ENCODE measurements at places on chromosomes 5 and 9.

- no peak for DNase-seq
Observed at GRCh38 chr5:174520420-174521396, 203.7 kb upstream of the MSX2 start.

- DNase-seq: no peak
Observed at GRCh38 chr9:126009047-126009446, 261.9 kb downstream of the PBX3 start.

DNA sequence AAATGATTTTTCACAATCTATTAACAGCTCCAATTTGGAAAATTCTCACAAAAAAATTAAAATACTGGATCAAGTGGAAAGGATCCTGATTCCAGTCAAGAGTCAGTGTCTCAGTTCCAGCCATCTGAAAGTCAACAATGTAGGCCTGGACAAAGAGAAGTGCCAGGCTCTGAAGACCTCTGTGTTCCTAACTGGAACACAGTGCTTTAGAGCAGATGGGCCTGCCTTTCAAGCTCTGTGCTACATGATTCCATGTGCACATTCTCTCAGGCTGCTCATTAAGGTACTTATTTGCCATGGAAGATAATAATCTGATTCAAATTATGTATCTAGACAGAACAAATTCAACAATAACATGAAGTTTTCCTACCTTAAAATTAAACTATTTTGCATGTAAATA lies 30.2 kb upstream of the ALDH1A1 start:
- no peak for DNase-seq

GRCh38 chr5:126686451-126687126 lies 85.8 kb downstream of the PHAX start:
- DNase-seq: no peak

GRCh38 chr5:151742870-151743294 lies 15.5 kb downstream of the ATOX1 start:
- DNase-seq: no peak

- no peak for DNase-seq
Observed at GRCh38 chr9:131474711-131475110, 28.0 kb upstream of the POMT1 start.

DNA sequence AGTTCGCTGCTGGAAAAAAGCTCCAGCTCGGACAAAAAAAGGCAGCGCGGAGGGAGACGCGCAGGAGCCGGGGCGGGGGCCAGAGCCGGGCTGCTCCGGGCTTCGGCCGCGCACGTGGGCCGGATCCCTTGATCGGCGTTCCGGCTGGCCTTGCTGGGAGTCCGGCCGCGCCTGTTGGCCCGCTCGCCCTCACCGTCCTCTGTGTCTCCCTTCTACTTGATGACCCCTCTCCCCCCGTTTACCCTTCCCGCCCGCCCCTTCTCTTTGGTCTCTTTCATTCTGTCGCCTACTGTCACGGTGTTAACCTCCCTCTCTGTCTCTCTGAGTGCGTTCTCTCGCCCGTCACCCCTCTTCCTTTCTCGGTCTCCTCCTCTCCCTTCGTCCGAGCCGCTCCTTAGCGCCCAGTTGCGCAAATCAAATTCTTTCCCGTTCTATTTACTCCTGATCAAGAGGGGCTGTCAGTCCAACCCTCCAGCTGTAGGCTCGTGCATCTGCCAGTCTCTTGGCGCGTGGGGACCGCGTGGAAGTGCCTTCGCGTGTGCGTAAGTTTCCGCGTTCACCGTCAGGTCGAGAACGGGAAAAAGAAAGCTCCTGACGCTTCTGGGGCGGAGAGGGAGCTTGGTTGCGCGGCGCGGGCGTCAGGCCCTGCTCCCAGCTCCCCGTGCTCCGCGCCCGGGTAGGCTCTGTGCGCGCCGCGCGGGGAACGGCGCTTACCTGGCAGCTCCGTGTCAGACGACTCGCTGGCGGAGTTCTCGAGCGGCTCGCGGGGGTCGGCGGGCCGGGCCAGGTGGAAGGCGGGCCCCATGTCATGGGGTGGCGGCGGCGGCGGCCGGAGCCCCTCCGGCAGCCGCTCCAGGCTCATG lies 798 bp downstream of the PITX1 start:
- no peak for DNase-seq

DNA sequence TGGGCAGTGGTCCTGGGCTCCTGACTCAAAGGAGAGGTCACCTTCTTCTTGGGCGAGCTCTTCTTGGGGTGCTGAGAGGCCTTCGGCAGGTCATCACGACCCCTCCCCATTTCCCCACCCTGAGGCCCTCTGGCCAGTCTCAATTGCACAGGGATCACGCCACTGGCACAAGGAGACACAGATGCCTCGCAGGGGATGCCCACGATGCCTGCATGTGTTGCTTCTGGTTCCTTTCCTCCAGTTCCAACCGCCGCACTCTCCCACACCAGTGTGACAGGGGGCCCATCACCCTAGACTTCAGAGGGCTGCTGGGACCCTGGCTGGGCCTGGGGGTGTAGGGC lies 1.3 kb downstream of the CEL start:
- DNase-seq: no peak

GRCh38 chr5:94613583-94613982 lies 4.8 kb downstream of the KIAA0825 start:
- DNase-seq: no peak

GRCh38 chr9:14670718-14671117 lies 22.5 kb downstream of the ZDHHC21 start:
- no peak for DNase-seq

- DNase-seq: no peak
Observed at GRCh38 chr9:35406183-35406959, 83.5 kb upstream of the RUSC2 start.

- no peak for DNase-seq
Observed at GRCh38 chr5:114838937-114839336, 330.8 kb downstream of the TRIM36 start.

GRCh38 chr5:61052882-61053281 lies 107.9 kb downstream of the NDUFAF2 start:
- no peak for DNase-seq

DNA sequence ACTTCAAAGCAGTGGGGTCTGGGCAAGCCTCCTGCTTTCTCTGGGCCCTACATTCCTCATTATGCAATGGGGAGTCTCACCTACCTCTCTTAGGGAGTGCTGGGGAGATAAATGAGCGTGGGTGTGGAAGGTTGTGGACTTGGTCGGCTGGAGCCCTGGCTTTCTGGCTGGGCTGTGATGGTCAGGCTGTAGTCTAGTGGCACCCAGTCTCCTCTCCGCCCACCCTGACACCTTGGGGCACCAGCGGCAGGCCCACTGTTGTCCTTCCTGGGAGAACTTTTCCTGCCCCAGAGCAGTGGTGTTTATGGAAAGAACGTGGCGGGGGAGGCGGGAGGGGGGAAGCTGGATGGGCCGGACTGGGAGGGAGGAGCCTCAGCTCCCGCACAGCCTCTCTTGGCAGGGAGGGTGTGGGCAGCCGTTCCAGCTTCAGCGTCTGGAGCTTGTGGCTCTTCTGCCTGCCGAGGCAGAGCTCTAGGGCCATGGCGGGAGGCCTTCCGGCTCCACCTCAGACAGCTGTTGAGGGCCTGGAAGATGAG lies 4.1 kb downstream of the PTGS1 start:
- DNase-seq: no peak

DNA sequence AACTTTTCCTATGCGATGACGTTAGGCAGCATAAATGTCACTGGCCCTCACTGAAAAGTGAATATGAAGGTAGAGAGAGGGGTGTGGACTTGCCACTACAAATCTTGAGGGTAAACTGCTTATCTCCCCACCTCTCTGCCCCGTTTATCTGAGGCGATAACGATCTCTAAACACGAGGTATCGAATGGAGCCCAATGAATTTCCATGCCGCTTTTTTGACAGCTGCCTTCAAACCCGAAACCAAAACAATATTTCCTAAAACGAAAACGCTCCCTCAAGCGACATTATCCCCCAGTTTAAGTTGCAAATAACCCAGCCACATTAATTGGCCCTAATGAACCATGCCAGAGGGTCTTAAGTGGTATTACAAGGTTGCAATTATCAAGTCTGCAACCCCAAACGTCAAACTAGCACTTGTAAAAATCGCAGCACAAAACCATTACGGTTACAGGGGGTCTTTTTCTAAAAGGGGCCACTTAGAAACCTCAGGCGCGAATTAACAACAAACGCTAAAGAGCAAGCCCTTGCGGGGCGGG lies 1.4 kb downstream of the NR3C1 start:
- DNase-seq: no peak

Data from amygdala (tissue), 56 donors.